ENCODE measurements at places on chromosomes 3 and 15.

DNA sequence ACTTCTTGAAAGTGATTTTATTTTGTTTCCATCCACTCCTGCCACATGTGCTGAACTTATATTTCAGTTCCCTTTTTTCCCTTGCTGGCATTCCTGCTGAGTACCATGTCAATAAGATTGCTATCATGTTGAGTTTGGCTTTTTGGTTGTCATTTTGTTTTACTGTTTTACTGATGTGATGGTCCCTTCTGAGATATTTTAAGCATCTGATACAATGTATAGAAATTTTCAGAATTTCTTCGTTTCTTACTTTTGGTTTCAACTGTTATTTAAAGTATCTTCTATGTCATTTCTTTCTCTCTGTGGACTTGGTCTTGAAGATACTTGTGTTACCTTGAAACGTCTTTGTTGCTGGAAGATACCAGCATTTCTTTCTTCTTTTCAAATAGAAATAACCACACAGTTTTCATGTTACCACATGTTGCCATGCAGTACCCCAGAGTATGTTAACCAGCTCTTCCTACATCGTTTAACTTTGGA lies 14.1 kb downstream of the SIDT1 start:
- DNase-seq, result no peak

GRCh38 chr3:59385547-59385946 lies 335.7 kb upstream of the CFAP20DC start:
- DNase-seq, result no peak

GRCh38 chr3:9301091-9301490 lies 51.6 kb upstream of the SRGAP3 start:
- DNase-seq, result no peak

DNA sequence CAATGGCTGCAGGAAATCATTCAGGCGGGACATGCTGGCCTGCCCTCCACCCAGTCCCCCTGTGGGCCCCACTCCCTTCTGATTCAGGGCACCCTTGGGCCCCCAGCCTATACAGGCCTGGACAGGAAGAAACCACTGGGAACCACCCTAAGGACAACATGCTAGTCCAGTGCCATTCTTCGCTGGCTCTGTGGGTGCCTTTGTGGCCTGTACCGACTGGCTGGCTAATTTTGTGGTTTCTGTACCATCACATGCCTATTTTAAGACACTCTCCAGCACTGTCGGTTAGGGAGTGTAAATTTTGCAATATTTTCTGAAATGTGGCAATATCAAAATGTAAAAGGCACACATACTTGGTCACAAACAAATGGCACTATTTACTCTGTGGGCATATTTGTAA lies 61.4 kb upstream of the POLG start:
- no peak for DNase-seq

DNA sequence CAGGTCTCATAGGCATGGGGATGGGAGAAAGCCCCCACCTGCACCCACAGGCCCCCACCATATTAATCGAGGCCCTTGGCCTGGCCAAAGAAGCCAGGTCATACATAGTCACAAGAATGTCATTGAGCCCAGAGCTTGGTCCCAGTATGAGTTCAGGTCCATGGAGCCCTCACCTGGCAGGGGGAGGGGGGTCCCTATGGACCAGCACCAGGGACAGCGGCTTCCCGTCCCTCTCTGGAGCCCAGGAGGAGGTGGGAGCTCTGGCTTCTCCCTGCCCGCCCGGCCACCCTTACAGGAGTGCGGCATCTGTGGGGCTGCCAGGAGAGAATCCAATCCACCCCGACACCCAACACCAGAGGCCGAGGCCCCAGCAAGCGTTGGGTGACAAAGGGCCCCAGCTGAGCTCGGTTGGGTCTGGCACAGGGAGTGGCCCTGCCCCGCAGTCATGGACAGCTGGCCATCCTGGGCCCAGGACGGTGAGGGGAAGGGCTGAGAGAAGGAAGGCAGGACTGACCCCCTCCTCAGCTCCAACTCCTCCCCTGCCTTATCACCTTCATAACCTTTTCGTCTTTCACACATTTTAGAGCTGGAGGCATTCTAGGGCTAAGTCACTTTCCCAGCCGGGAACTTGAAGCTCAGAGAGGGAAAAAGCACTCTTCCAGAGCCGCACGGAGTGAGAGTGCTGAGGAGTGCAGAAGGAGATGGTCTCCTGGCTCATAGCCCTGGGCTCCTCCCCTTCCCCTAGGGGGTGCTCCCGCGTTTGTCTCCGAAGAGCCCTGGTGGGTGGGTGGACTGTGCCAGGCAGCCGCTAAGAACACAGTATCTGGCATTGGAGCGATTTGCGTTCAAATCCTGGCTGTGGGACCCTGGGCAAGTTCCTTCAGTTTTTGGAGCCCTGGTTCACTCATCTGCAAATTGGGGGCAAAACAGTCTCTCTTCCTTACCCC lies 54.6 kb downstream of the ATP2B2 start:
- no peak for DNase-seq

Data from fibroblast of upper back skin (primary cell).